ENCODE measurements at places on chromosomes 2 and 18.

- no peaks in the 10 kb centered on the region for H3K27me3 ChIP-seq
- no peaks in the 10 kb centered on the region for H3K4me1 ChIP-seq
- DNase-seq: no peak
- H3K27ac ChIP-seq: no peak overlapping the region
These were observed 1045.7 kb upstream of the CELF4 start for GRCh38 chr18:38611036-38611964.

DNA sequence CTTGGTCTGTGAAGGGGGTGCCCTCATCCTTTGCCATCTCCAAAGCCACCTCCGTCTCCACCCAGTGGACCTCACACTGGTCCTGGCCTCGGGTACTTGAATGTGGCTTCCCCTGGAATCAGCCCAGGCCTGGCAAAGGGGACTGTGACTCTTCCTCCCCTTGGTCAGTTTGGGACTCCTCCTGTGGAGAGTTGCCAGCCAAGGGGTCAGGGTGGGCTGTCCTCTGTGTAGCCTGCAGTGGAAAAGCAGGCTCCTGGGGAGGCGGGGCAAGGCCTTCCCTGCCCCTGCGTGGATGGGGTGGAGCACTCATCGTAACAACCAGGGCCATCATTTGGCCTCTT, 59.8 kb downstream of the INHBB start:
- H3K27me3 ChIP-seq: no peaks in the 10 kb centered on the region
- no peak overlapping the region for H3K27ac ChIP-seq
- no peaks in the 10 kb centered on the region for H3K4me1 ChIP-seq
- no peak for DNase-seq
- H3K4me3 ChIP-seq: no peak overlapping the region

- no peak overlapping the region for H3K4me3 ChIP-seq
- no peak for DNase-seq
- H3K27ac ChIP-seq: no peak overlapping the region
- no peaks in the 10 kb centered on the region for H3K27me3 ChIP-seq
These were observed 15.9 kb downstream of the CAPG start for GRCh38 chr2:85394261-85394681.

GRCh38 chr18:76494231-76495005, 624 bp downstream of the ZNF516 start:
- H3K36me3 ChIP-seq: no peaks in the 10 kb centered on the region
- H3K27ac ChIP-seq: no peak overlapping the region
- H3K4me3 ChIP-seq: peak overlapping the region; percentile 38
- H3K4me1 ChIP-seq: peaks cover 2% of the 10 kb centered on the region
- no peak for DNase-seq
- peaks cover 9% of the 10 kb centered on the region for H3K27me3 ChIP-seq

All from iPS DF 6.9 (cell line).